Regular cardiac myocyte (primary cell): ENCODE measurements at places on chromosomes 5 and 9. TPM values are rescaled to one million over a fixed set of nuclear protein-coding genes. Genes with fewer than 3 reads are reported as not detected.

Gene PBX3
- 16.6 and 16.7 TPM in 2 replicates for total RNA-seq

Gene CCDC192
- not detected in 2 replicates for total RNA-seq

Gene IFNA13
- total RNA-seq, result not detected in 2 replicates

Gene DNAH5
- total RNA-seq, result 0.38 and 1.4 TPM in 2 replicates

Gene MAPKAP1
- 71.0 and 97.2 TPM in 2 replicates for total RNA-seq

Gene GDF9
- 0.28 and 0.38 TPM in 2 replicates for total RNA-seq

Gene IL7R
- 2.3 and 13.2 TPM in 2 replicates for total RNA-seq

Gene PHF19
- total RNA-seq, result 16.6 and 55.2 TPM in 2 replicates

Gene CBY3
- total RNA-seq, result not detected in 2 replicates

Gene MYOT
- total RNA-seq, result not detected in 2 replicates

Gene SNCB
- total RNA-seq, result 0.56 and 1.3 TPM in 2 replicates

Gene ROPN1L
- total RNA-seq, result 0.28 and 0.38 TPM in 2 replicates

Gene CARD6
- total RNA-seq, result 19.6 and 23.7 TPM in 2 replicates

Gene KIF24
- 0.85 and 2.7 TPM in 2 replicates for total RNA-seq

Gene HTR4
- total RNA-seq, result not detected in 2 replicates

Gene FCN2
- total RNA-seq, result 0.28 TPM in 1 of 2 replicates, not detected in the other

Gene BARHL1
- total RNA-seq, result not detected in 2 replicates

Gene IRX2
- total RNA-seq, result 0.38 and 0.56 TPM in 2 replicates

Gene PTGS1
- total RNA-seq, result 47.2 and 71.3 TPM in 2 replicates

Gene ZNG1E
- total RNA-seq, result 36.6 and 41.2 TPM in 2 replicates

Gene EPB41L4A
- total RNA-seq, result 1.5 and 4.2 TPM in 2 replicates

Gene CAMK4
- 5.1 and 5.8 TPM in 2 replicates for total RNA-seq

Gene INSL4
- not detected in 2 replicates for total RNA-seq

Gene CCDC180
- total RNA-seq, result 0.38 and 2.8 TPM in 2 replicates

Gene GPR150
- 0.96 and 2.5 TPM in 2 replicates for total RNA-seq

Gene DMRTA1
- under 0.01 and 0.28 TPM in 2 replicates for total RNA-seq

Gene SHC3
- 17.8 and 22.3 TPM in 2 replicates for total RNA-seq

Gene KCNV2
- not detected in 2 replicates for total RNA-seq

Gene TYRP1
- total RNA-seq, result 1.7 TPM in 1 of 2 replicates, not detected in the other

Gene SURF2
- 10.1 and 26.1 TPM in 2 replicates for total RNA-seq

Gene RAB3C
- not detected in 2 replicates for total RNA-seq

Gene TMEM232
- 1.3 and 4.8 TPM in 2 replicates for total RNA-seq

Gene PTGES
- total RNA-seq, result 9.0 and 40.3 TPM in 2 replicates

Gene ECM2
- 2.7 and 22.6 TPM in 2 replicates for total RNA-seq

Gene GBGT1
- total RNA-seq, result 3.3 and 4.5 TPM in 2 replicates

Gene MACIR
- total RNA-seq, result 26.5 and 41.0 TPM in 2 replicates

Gene CDH9
- not detected in 2 replicates for total RNA-seq

Gene ZNF879
- 4.8 and 5.6 TPM in 2 replicates for total RNA-seq

Gene LIFR
- 34.1 and 37.5 TPM in 2 replicates for total RNA-seq

Gene CHSY3
- 12.5 and 25.1 TPM in 2 replicates for total RNA-seq

Gene OR1J2
- total RNA-seq, result 0.28 TPM in 1 of 2 replicates, not detected in the other

Gene POU5F2
- total RNA-seq, result 0.38 and 0.85 TPM in 2 replicates

Gene BTNL3
- total RNA-seq, result not detected in 2 replicates

Gene GHR
- 1.9 and 2.8 TPM in 2 replicates for total RNA-seq

Gene PDGFRB
- 97.2 and 197 TPM in 2 replicates for total RNA-seq

Gene SAPCD2
- 0.85 and 10.4 TPM in 2 replicates for total RNA-seq

Gene RANBP3L
- total RNA-seq, result not detected in 2 replicates

Gene GABRA1
- total RNA-seq, result not detected in 2 replicates

Gene HEMGN
- total RNA-seq, result not detected in 2 replicates

Gene SHISAL2B
- total RNA-seq, result not detected in 2 replicates

Gene OR1Q1
- total RNA-seq, result not detected in 2 replicates

Gene CNTNAP3
- 2.8 and 2.9 TPM in 2 replicates for total RNA-seq

Gene PCDHGB7
- 1.9 and 4.5 TPM in 2 replicates for total RNA-seq

Gene CMBL
- total RNA-seq, result 7.7 and 12.4 TPM in 2 replicates

Gene MORN5
- not detected in 2 replicates for total RNA-seq

Gene ANKRD34B
- total RNA-seq, result not detected in 2 replicates

Gene SOWAHA
- under 0.01 TPM in 1 of 2 replicates, not detected in the other for total RNA-seq

Gene FYB1
- under 0.01 and 0.77 TPM in 2 replicates for total RNA-seq

Gene PCDHA11
- under 0.01 and 0.28 TPM in 2 replicates for total RNA-seq
